ENCODE measurements at places on chromosomes 2 and 18. TPM values are rescaled to one million over a fixed set of nuclear protein-coding genes. Genes with fewer than 3 reads are reported as not detected.

Gene TLX2
- not detected for total RNA-seq

Gene KCNJ3
- 1.3 TPM for total RNA-seq

Gene SLC38A11
- total RNA-seq, result 1.7 TPM

Gene NAT8
- total RNA-seq, result 10.7 TPM

Gene UGP2
- 341 TPM for total RNA-seq

Gene HRH4
- 0.19 TPM for total RNA-seq

Gene LIMS2
- 1.4 TPM for total RNA-seq

Gene CEP192
- total RNA-seq, result 14.8 TPM

Gene MYO1B
- total RNA-seq, result 66.5 TPM

Gene DSC2
- total RNA-seq, result 10.9 TPM

Gene ASB18
- total RNA-seq, result not detected

Gene SLC19A3
- total RNA-seq, result 12.9 TPM

Gene DNER
- total RNA-seq, result not detected

Gene NFATC1
- total RNA-seq, result 2.2 TPM

Gene IKZF2
- 4.7 TPM for total RNA-seq

Gene IL36B
- not detected for total RNA-seq

Measured in liver (tissue), 10 donors.